ENCODE measurements at places on chromosomes 13 and 19.

DNA sequence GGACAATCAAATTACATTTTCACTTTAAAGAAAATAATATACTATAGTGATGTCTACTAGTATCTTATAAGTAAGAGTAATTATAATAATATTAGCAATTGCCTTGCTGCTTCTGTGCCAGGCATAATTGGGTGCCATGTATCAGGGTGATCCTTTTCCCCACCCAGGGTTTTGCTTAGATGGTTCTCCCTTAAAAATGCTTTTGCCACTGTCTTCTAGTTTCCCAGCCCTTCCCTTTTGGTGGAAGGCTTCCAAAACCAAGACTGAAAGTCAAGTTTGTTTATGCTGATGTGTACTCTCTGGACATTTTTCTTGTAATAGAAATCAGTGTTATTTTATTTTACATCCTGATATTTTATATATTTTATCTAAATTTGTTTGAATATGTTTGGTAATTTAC lies 77.8 kb downstream of the ITGBL1 start:
- DNase-seq, result no peak

DNA sequence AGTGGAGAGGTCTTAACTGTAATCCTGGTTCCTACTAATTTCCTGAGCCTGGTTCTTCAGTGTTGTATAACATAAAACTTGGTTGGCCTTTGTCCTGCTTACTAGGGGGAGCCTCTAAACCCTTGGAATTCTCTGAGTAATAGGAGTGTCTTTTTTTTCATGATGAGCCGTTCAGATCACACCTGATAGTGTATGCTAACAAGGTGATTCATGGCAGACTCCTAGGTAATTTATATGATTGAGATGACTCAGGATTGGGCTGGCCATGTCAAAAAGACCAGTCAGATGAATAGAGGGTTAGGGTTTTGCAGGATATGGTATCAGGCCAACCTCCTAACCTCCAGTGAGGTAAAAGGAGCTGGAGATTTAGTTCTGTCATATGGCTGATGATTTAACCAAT lies 135.8 kb upstream of the KLF12 start:
- DNase-seq, result no peak

DNA sequence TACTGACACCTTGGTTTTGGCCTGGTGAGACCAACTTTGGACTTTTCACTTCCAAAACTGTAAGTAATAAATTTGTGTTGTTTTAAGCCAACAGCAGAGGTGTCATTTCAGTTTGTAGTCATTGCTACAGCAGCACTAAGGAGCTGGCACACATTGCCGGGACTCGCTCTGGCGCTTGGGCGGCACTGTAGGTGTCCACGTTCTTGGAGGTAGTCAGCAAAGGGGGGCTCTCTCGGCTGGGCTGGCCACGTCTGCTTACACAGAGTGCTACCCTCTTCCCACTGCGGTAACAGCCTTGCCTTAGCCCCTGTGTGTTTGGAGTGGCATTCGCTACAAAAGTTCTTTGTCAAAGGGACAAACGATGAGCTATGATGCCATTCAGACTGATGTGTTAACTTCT lies 44.7 kb downstream of the HTR2A start:
- no peak for DNase-seq

GRCh38 chr13:60986301-60986700 lies 429.3 kb downstream of the PCDH20 start:
- DNase-seq, result no peak

- peak; percentile 53 for DNase-seq
Measured at GRCh38 chr19:19034204-19034624, 811 bp downstream of the ARMC6 start.

DNA sequence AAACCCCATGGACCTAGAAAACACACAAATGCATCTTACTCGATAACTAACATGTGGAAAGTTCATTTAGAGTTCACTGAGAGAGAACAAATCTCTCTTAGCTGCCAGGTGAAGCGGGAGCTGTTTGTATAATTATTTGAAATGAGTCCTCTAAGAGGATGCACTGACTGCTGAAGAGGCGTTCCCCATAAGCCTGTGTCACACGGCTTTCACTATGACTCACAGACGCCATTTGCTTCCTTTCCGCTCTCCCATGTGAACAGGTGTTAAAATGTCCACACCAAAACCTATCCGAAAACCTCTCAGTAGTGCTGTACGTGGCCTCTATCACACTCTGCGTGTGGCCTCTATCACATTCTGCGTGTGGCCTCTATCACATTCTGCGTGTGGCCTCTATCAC lies 101.8 kb downstream of the SOX1 start:
- DNase-seq, result no peak

DNA sequence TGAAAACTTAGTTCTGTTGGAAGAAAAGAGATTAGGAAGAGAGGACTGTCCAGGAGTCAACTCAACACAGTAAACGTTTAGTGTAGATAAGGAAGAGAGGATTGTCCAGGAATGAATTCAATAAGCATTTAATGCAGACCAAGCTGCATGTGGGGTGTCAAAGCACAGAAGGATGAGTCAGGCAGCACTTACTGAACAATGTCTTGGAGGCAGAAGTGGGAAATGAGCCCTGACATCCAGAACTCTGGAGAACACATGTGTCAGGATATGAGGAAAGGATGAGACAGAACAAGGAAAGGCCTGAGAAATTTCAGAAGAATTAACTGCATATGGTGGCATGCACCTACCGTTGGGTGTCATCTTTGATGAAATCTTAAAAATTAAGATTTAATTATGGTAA lies 429.2 kb upstream of the HTR2A start:
- no peak for DNase-seq

DNA sequence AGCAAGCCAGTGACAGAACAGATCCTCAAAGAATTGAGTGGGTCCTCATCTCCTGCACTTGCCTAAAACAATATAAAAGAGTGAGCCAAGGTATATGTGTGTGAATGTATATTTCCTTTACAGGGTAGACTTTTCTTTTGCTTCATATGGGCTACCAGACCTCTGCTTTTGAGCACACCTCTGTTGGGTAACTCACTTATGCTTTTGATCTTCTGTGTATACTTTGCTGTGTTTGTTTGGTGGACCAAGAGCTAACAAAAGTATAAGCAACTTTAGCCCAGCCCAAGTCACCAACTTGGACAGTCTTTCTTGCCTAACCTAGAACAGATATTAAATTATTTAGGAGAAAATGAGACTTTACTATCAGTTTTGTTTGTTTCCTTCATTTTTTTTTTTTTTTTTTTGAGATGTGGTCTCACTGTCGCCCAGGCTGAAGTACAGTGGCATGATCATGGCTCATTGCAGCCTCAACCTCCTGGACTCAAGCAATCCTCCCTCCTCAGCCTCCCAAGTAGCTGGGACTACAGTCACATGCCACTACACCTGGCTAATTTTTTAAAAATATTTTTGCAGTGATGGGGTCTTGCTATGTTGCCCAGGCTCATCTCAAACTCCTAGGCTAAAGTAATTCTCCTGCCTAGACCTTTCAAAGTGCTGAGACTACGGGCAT lies 513.1 kb downstream of the DCT start:
- DNase-seq, result no peak

DNA sequence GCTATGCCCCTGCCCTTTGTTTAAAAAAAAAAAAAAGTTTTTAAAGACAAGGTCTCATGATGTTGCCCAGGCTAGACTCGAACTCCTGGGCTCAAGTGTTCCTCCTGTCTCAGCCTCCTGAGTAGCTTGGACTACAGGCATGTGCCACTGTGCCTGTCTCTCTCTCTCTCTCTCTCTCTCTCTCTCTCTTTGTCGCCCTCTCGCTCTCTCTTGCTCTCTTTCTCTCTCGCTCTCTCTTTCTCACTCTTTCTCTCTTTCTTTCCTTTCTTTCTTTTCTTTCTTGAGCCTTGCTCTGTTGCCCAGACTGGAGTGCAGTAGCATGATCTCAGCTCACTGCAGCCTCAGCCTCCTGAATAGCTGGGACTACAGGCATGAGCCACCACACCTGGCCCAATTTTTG lies 7.5 kb downstream of the COX6B1 start:
- no peak for DNase-seq

DNA sequence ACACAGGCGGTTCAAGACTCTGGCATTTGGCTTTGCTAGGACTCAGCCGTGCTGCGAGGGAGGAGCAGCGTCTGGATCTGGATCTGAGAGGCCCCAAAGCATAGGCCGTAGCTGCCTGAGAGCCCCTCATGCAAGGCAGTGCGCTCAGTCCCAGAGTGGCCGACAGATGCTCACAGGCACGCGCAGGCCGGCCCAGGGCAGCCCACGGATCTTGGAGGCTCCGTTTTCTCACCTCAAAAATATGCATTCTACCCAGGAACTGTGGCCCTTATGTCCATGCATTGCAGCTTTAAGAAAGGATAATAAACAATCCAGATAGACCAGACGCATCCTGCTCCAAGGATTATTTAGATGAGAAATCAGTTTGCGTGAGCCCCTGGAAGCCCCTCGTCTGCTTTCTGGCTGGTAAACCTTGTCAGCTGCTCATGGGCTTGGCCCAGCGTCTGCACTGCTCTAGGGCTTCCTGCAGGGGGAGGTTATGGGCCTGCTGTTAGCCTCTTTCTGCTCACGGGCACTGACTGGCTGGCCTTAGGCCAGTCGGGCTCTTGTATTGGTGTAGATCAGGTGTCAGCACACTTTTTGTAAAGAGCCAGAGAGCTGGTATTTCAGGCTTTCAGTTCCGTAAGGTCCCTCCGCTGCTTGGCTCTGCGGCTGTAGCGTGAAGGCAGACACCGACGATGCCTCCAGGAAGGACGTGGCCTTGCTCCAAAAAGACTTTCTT lies 24.2 kb downstream of the TEX29 start:
- no peak for DNase-seq

GRCh38 chr19:29690842-29691241 lies 24.2 kb downstream of the C19orf12 start:
- no peak for DNase-seq

DNA sequence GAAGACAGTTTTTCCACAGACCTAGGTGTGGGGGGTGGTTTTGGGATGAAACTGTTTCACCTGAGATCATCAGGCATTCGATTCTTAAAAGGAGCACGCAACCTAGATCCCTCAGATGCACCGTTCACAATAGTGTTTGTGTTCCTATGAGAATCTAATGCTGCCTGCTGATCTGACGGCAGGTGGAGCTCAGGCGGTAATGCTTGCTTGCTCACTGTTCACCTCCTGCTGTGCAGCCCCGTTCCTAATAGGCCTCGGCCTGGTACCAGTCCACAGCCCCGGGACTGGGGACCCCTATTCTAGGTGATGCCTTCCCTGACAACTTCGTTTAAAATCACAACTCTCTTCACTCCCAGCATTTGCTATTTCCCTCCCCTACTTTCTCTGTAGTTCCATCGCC lies 149.6 kb downstream of the IER2 start:
- DNase-seq, result no peak

- no peak for DNase-seq
Measured at GRCh38 chr13:45882626-45883025, 31.1 kb upstream of the SIAH3 start.

GRCh38 chr19:24071078-24071477 lies 15.9 kb upstream of the ZNF254 start:
- no peak for DNase-seq

- no peak for DNase-seq
Measured at GRCh38 chr19:14722127-14722526, 32.3 kb downstream of the ZNF333 start.

DNA sequence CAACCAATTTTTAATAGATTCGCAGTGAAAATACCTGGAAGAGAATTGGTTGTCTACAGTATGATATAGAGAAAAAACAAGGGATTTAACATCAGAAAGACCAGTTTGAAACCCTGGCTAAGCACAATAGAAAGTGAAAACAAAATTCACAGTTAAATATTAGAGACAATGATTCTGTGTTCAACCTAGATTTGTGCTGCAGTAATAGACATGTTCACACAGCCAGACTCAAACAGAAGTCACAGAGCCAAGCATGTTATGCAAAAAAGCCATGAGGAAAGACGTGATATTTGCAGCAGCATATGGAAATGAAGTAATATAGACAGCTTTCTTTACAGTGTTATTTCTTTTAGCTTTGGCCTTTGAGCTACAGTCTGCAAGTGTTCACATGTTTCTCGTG lies 48.1 kb downstream of the SCEL start:
- DNase-seq, result no peak

DNA sequence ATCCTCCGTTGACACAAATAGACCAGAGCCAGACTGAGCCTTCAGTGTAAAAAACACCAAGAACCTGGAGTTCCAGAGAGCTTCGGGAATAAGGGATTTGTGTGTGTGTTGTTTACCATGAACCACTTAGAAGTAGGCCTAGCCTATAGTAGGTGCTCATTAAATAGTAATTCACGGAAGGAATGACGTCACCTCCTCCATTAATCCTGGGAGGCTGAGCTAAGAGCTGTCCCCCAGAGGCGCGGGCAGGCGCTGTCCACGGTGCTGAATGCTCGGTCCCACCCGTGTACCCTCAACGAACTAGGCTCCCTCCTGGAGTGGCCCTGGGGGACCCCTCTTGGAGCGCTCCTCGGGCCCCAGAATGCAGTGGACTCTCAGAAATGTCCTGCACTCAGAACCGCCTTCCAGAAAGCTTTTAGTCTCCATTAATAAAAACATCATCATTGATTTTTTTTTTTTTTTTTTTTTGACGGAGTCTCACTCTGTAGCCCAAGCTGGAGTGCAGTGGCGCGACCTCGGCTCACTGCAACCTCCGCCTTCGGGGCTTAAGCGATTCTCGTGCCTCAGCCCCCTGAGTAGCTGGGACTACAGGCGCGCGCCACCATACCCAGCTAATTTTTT lies 6.5 kb downstream of the UNC13A start:
- no peak for DNase-seq

DNA sequence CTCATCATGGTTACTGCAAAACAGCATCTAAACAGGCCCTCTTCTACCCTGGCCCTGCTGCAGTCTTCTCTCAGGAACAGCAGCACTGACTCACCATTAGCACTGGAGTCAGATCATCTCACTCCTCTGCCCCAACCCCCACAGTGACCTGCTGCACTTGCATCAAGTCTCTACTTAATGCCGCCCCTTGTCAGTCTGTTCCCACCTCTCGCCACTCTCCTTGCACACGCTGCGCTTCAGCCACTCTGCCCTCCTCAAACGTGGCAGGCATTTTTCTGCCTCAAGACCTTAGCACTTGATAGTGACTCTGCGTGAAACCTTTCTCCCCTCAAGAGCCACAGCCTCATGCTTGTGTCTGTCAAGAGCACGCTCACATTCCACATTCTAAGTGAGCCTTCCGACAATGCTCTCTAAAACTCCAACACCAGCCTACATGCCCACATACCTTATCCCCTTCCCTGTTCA lies 22.1 kb downstream of the MIPEP start:
- DNase-seq, result no peak

DNA sequence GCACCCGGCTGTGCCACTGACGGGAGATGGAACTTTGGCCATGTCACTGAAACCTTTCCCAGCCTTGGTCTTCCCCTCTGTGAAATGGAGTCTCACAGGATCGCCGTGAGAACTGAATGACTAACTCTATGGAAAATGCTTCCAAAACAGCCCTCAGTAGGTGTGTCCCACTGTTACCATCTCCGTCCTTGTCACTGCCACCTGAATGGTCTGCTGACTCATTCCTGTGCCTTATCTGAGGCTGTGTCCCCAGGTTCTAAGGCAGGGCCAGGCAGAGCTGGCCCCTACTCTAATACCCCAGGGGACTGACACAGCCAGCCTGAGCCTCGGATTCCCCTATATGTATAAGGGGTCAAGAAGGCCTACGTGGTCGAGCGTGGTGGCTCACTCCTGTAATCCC lies 4.5 kb downstream of the CDC37 start:
- no peak for DNase-seq

- no peak for DNase-seq
Measured at GRCh38 chr13:114279758-114280355, 1.5 kb upstream of the UPF3A start.

All from activated naive CD8-positive, alpha-beta T cell treated with anti-CD3 and anti-CD28 coated beads, Interleukin-2, amount 50 U/mL, for 16 hours (primary cell).